Stimulated activated CD4-positive, alpha-beta T cell treated with anti-CD3 and anti-CD28 coated beads, Interleukin-4, amount 100 ng/mL, for 48 hours (primary cell): ENCODE measurements at places on chromosomes 3 and 15.
A peak's percentile ranks its signal among the peaks of the same experiment; 100 is the strongest.

DNA sequence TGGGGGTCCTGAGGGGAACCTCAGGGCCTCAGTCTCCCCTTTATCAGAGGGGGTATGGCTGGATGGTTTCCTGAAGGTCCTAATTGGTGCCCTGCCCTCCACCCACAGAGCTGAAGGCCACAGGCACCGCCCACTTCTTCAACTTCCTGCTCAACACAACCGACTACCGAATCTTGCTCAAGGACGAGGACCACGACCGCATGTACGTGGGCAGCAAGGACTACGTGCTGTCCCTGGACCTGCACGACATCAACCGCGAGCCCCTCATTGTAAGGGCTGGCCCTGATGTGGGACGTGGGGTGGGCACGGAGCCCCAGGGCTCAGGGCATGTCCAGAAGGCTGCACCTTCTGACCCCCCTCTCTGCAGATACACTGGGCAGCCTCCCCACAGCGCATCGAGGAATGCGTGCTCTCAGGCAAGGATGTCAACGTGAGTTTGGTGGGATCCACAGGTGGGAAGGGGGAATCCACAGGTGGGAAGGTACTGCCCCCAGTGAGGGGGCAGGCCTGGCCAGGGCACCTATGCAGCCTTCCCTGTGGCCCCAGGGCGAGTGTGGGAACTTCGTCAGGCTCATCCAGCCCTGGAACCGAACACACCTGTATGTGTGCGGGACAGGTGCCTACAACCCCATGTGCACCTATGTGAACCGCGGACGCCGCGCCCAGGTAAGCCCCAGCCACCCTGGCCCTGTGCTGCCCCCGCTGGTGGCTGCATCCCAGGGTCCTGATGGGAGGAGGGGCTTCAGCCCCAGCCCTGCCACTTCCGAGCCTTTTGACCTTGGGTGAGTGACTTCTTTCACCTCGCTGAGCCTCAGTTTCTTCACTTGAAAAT, 17.5 kb upstream of the GNAT1 start:
- DNase-seq, result no peak

GRCh38 chr3:31957106-31957505, 24.0 kb downstream of the OSBPL10 start:
- no peak for DNase-seq

DNA sequence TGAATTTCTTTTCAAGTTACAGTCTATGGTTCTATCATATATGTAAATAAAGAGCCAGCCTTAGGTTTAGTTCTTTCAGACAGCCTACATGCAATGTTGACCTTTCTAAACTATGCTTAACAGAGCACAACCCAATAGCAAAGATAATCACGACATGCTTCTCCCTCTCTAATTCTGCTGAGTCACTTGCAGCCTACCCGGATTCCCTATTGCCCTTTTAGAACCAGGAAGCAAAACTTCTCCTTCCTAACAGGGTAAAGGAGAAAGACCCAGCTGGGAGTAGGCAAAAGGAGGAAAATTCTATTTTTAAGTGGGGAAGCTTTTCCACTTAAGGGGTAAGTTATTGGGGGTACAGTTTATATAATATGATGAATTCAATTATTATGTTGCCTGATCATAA, 79.3 kb downstream of the SLC7A14 start:
- no peak for DNase-seq

DNA sequence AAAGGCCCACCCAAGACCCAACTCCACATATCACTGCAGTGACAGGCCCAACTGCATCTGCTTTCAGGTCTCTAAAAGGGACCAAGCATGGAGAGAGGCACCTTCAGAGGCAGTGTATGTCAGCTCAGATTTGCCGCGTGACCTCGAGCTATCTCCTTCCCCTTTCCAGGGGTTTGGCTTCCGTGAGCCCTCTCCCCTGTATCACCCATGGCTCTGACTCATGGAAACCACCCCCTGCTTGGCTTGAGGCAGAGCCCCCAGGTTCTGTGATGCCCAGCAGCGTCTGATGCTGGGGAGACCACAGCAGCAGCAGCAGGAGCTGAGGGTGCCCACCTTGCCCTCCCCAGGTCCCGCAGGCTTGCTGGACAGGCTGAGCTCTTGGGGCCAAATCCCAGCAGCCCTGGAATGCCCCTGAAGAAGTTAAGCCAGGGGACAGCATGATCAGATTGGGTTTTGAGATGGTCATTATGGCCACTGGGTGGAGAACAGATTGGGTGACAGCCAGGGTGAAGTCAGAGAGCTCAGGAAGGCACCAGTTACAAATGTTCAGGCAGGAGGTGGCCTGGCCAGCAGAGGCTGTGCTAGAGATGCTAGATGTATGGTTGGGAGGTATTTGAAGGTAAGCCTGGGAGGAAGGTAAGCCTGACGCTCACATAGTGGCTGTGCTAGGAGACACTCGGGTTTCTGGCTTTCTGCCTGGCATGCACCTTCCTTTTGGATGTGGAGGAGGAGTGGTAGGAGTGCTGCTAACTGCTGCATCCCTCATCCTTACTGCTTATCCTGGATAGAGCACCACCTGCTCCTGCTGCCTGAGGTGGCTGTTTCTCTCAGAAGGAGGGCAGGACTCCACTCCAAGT, 42.9 kb downstream of the FGD5 start:
- DNase-seq, result no peak

DNA sequence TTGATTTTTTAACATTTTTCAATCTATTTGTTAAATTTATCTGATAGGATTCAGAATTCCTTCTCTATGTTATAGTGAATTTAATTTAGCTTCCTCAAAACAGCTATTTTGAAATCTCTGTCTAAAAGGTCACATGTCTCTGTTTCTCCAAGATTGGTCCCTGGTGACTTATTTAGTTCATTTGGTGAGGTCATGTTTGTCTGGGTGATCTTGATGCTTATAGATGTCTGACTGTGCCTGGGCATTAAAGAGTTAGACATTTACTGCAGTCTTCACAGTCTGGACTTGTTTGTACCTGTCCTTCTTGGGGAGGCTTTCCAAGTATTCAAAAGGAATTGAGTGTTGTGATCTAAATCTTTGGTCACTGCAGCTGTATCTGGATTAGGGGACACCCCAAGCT, 169.5 kb upstream of the C2CD4B start:
- no peak for DNase-seq

- DNase-seq, result no peak
These were observed 6.1 kb upstream of the EIF2B5 start for GRCh38 chr3:184129012-184129411.

- DNase-seq, result no peak
These were observed 2.3 kb downstream of the LRRC28 start for GRCh38 chr15:99253381-99254090.

DNA sequence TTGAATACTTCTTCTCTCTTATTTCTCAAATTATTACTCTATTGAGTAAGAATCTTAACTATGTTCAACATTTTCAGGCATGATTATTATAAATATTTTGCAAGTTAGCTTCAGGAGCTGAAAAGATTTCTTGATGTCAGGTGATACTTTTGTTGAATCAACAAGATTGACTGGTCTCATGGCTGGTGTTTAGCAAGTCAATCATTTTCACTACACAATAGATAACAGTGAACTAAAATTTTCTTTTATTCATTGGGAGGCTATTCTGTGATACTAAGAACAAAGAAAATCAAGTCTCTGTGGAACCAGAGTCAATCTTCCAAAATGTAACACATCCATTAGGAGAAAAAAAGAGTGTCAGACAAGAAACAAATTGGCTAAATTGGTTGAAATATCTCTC, 476.7 kb downstream of the CNTN3 start:
- DNase-seq, result no peak

DNA sequence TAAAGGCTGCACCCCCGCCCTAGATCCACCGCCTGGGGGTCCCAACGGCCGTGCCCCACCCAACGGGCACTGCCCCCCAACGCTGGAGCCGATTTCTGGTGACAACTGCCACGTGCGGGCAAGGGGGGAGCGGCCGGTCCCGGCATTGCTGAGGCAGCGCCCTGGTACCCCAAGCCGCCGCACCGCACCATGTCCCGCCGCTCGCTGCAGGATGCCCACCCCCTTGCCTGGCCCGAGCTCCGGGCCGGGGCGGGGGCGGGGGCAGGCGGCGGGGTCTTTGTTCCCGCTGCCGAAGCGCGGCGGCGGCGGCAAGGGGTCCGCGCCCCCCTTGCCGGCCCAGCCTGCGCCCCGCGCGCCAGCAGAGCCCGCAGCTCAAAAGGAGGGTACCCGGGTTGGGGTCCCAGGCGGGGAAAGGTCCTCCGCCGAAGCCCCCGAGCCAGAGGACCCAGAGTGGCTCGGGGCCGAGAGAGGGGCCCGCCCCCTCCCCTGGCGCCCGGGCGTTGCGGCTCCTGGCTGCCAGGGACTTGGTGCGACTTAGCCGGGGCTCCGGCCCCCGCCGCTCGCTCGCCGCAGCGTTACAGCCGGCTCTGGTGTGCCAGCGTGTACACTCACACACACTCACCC, 678 bp downstream of the SEMA7A start:
- DNase-seq, result no peak

- DNase-seq, result no peak
These were observed 122.3 kb upstream of the STT3B start for GRCh38 chr3:31410411-31410810.

DNA sequence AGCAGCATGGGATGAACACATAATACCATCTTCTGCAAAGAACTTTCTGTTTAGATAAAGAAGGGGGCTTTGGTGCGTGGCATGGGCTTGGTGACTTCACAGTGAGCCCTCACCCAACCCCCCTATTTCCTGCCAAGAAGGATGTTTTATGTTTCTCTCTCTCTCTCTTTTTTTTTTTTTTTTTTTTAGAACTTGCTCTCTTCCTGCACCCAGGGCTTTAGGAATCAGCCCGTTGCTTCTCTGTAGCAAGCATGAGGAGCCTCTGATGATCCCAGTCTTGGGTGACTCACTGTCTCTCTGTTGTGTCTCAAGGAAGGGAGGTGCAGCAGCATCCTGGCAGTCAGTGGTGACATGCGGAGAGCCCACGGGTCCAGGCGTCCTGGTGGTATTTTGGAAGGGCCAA, 49.1 kb downstream of the CCK start:
- DNase-seq, result no peak

DNA sequence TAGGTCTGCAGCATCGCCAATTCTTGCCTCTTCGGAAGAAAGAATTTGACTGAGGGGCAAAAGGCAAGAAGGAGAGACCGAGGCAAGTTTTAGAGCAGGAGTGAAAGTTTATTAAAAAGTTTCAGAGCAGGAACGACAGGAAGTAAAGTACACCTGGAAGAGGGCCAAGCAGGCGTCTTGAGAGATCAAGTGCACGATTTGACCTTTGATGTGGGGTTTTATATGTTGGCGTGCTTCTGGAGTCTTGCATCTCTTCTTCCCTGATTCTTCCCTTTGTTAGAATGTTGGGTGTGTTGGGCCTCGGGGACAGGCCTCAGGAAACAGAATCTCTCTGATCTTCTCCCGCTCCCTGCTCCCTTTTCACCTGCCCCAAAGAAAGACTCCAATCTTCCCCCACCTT, 40.6 kb upstream of the FLNB start:
- DNase-seq, result no peak

GRCh38 chr3:197002701-197003454, 26.7 kb downstream of the MELTF start:
- peak; percentile 68 for DNase-seq

GRCh38 chr15:80176443-80176842, 23.6 kb downstream of the FAH start:
- DNase-seq, result no peak

- no peak for DNase-seq
These were observed 42.3 kb downstream of the NKIRAS1 start for GRCh38 chr3:23874359-23875112.

- DNase-seq, result no peak
These were observed 57.6 kb downstream of the CLDN11 start for GRCh38 chr3:170476291-170476690.

- no peak for DNase-seq
These were observed 183.8 kb upstream of the THRB start for GRCh38 chr3:24678421-24678865.

DNA sequence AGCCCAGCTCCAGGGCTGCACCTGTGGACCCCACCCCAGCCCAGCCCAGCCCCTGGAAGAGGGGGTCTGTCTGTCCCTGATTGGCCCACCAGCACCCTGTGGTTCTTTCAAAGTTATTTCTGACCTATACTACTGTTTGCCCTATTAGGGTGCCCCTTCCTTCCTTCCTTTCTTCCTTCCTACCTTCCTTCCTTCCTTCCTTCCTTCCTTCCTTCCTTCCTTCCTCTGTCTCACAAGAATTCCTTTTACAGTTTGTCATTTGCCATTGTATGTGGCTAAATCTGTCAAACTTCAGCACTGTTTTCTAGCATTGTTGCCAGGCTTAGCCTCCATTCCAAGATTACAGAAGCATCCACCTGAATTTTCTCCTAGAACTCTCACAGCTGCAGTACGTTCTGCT, 66.9 kb downstream of the KLF15 start:
- no peak for DNase-seq

DNA sequence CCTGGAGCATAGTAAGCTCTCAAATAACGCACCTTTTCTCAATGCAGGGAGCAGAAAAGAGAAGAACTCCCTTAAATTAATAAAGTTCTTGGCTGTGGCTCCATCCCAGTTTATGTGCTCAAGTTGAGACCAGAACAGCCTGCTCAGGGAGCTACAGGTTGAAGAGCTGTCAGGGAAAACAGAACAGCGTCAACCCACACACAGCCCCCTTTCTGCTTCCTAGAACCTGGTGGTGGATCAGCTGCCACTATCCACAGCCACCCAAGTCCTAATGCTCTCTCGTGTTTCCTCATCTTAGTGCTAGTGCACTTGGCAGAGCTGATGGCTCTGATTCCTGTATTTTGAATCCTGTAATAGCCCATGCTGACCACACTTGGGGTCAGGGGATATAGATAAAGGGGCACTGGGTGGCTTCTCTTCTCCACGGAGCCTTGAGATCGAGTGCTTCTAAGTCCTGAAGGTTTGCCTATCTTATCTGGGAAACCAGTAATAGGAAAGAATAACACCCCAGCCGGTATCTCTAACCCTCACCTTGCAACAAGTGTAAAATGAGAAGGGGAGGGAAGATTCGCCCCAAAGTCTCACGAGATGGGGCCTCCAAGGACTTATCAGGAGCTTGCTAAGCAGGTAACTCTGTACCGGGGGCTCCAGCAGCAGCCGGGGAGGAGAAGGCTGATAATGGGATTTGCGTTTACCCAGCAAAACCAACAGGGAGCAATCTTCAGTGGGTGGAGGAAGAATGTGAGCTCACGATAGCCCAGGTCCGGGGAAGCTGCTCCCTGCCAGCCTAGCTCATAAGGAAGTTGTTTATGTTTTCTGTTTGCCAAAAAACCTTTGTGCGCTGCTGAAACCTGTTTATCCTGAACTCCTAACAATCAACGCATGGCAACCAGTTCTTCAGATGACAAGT, 136.2 kb upstream of the ICE2 start:
- no peak for DNase-seq

GRCh38 chr15:80856809-80857377, 77.7 kb downstream of the CEMIP start:
- no peak for DNase-seq

GRCh38 chr3:129313415-129313664, 34.7 kb downstream of the HMCES start:
- no peak for DNase-seq

GRCh38 chr3:173214576-173214975, 73.5 kb upstream of the SPATA16 start:
- DNase-seq, result no peak
